ENCODE measurements at places on chromosomes 3 and 15.

GRCh38 chr3:10365791-10366190 is 44.9 kb upstream of the SEC13 start:
- no peak for DNase-seq

GRCh38 chr15:75751891-75752290 is 39.2 kb upstream of the CSPG4 start:
- no peak for DNase-seq

DNA sequence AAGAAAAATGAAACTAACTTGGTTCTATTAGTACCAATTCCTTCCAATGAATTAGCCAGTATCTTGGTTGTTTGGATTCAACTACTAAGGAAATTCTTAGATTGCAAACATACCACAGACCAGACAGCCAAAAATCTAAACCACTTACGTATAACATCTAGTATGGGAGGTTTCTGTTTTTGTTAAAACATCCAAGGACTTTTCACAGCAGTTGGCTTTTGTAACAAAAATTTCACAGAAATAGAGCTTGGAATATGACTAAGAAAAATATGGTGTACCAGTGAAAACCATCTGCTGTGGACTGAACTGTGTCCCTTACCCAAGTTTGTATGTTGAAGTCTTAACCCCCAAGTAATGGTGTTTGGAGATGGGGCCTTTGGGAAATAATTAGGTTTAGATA is 199.2 kb downstream of the OTOL1 start:
- no peak for DNase-seq

DNA sequence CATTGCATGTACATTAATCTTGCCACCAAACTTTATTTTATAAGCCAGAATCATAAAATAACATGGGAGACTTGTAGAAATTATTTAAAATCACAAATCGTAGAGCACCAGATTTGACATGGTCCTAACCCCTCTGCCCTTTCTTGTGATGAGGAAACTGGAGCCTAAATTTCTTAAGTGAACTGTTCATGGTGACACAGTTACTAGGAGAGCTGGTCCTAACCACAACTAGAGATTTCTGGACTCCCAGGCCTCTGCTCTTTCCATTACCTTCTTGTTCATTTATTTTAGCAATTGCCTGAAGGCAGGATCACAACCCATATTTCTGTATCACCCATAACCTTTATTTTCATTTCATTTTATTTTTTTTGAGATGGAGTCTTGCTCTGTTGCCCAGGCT is 352.5 kb downstream of the LPP start:
- no peak for DNase-seq

GRCh38 chr3:45210308-45211041 is 15.6 kb downstream of the TMEM158 start:
- DNase-seq: peak; percentile 66

GRCh38 chr3:197394464-197395321 is 96.3 kb upstream of the DLG1 start:
- peak; percentile 13 for DNase-seq

GRCh38 chr15:63599401-63600000 is 2.3 kb downstream of the FBXL22 start:
- DNase-seq: peak; percentile 23

DNA sequence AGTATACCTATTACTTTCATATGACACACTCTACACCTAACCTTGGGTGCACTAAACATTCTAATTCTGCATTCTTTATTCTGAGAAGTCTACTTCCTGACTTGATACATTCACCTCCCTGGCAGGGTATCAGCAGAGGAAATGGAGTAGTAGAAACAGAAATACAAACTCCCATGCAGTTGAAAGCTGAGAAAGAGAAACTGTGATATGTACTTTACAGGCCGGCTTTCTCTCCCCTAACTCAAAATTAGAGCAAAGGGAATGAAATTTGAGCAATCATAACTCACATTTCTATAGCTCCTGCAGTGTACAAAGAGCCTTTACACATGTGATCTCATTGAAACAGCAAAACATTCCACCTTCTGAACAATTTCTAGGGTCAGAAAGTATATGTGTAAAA is 135.5 kb upstream of the COL8A1 start:
- no peak for DNase-seq

DNA sequence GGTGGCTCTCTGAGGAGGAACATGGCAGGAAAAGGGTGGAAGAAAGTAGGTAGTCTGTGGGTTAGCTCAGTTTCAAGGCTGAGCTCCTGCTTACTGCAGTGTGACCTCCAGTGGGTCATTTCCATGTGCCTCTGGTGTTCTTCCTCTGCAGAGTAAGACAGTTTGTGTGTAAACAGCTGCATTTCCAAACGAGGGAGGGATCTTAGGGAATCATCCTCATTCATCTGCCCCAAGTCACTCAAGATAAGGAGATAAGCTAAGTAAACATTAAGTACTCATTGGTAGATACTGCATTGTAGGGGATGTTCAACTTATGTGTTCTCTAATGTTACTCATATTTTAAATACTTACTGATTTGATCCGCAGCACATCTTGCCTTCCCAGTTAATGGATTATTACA is 83.6 kb downstream of the CLSTN2 start:
- no peak for DNase-seq

- no peak for DNase-seq
Observed at GRCh38 chr3:169060037-169060436, 603.5 kb downstream of the MECOM start.

GRCh38 chr3:106337116-106337515 is 468.3 kb upstream of the CBLB start:
- no peak for DNase-seq

- DNase-seq: no peak
Observed at GRCh38 chr15:53448232-53449015, 311.0 kb downstream of the WDR72 start.

GRCh38 chr3:42256135-42256819 is 9.7 kb downstream of the CCK start:
- DNase-seq: no peak

GRCh38 chr15:84621358-84621979 is 20.7 kb downstream of the ZSCAN2 start:
- no peak for DNase-seq

- no peak for DNase-seq
Observed at GRCh38 chr3:99108508-99108907, 207.0 kb upstream of the DCBLD2 start.

GRCh38 chr15:29410338-29410737 is 140.7 kb upstream of the NSMCE3 start:
- no peak for DNase-seq

All from activated CD4-positive, alpha-beta T cell treated with anti-CD3 and anti-CD28 coated beads for 24 hours (primary cell).